ENCODE measurements at places on chromosomes 2 and 18.

- no peak for DNase-seq
These were observed 24.3 kb upstream of the SNTG2 start for GRCh38 chr2:926259-926793.

DNA sequence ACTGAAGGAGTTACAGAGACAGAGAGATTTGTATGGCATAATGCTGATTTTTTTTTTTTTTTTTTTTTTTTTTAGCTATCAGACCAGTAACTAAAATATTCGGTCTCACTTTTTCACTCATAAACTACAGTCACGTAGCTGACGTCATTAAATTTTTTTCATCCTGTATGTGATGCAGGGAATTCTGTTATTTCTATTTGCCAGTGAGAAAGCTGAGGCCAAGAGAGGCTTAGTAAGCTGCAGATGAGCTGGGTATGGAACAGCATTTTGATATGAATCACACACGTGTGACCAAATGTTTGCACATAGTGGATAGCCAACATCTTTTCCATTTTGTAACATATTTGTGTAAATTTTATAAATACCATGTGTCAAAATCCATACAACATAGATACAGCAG, 79.1 kb upstream of the EPB41L3 start:
- DNase-seq, result no peak

DNA sequence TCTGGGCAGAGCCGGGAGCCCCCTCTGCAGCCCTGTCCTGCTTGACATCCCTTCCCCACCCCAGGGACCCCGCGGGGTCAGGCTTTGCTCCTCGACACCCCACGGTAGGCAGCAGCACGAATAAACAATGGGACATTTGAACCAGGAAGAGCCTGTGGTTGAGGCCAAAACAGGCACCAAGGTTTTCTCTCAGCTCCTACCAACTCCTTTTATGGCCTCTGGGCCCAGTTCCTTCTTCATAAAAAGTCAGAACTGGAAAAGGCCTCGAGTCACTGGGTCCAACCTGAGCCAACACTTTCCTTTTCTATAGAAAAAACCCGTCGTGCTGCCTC, 20.6 kb downstream of the TEX44 start:
- DNase-seq, result no peak

GRCh38 chr2:239895669-239896068, 129.5 kb downstream of the NDUFA10 start:
- no peak for DNase-seq

GRCh38 chr2:129722306-129723019, 257.0 kb upstream of the RAB6C start:
- no peak for DNase-seq

DNA sequence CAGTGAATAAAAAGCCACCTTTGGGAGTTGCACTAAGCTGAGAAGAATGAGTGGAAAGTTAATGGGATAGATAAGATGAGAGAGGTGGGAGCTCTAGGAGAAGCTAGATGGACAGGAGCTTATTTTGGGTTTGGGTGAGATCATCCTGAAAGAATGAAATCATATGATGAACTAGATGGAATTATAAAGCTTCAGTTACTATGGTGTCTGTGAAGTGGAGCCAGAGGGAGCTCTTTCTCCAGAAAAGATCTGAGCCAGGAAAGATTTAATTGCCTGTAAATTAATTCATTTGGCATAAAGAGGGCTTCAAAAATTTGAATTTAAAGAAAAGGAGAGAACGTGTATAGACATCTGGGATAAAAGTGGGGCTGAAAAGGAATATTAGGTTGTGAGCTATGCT, 10.3 kb downstream of the DNAH6 start:
- no peak for DNase-seq

GRCh38 chr2:196173505-196173904, 2.1 kb upstream of the STK17B start:
- DNase-seq, result no peak

DNA sequence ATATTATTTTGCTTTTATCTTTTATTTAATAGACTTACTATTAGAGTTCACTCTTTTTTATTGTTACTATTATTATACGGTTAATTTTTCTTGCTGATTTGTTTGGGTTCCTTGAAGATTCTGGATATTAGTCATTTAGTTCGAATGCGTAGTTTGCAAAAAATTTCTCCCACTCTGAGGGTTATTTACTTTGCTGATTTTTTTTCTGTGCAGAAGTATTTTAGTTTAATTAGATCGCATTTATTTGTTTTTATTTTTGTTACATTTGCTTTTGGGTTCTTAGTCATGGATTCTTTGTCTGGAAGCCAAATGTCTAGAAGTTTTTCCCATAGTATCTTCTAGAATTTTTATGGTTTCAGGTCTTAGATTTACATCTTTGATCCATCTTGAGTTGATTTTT, 585.2 kb downstream of the CPS1 start:
- DNase-seq, result no peak

DNA sequence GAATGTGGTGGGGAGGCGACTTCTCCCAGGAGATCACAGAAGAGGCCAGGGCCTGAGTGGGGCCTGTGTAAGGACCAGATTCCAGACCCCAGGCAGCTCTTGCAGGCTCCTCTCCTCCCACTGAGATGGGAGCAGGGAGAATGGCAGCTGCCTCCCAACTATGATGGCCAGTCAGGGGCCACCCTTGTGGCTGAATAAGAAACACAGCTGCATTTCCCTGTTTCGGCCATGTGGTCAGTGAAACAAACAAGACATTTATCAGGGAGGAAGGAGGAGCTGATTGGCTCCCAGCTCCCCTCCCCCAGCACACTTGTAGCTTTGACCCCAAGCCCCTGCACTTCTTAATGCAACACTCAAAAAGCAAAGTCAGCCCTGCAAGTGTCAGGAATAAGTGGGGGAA, 143.5 kb downstream of the CELF4 start:
- peak; percentile 34 for DNase-seq

DNA sequence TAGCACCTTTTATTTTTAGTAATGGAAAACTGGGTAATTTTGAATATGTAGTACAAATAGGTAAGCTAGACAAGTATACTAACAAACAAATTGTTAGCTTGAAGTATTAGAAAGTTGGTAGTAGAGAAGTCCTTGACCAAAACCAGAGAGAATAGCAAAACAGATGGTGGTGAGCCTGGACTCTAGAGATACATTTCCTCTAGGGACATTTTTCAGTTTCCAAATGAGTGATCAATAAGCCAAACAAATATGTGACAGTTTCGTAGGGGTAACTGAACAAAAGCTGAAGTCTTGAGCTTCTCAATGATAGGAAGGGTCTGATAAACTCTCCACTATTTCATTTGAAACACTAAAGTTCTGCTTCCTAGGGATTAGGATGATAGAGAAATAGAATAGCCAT, 692.0 kb upstream of the FAM98A start:
- no peak for DNase-seq

- DNase-seq, result no peak
These were observed 255.5 kb downstream of the RIT2 start for GRCh38 chr18:42860011-42860410.

DNA sequence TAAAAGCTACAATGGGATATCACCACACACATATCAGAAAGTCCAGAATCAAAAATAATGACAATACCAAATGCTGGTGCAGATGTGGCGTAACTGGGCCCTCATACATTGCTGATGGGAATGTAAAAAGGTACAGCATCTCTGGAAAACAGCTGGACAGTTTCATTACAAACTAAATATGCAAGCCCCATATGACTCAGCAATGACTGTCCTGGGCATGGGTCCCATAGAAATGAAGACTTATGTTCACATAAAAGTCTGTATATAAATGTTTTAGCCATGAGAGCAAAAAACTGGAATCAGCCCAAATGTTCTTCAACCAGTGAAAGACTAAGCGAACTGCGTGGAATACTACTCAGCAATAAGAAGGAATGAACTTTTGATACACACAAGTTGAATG, 56.7 kb downstream of the ALPK2 start:
- no peak for DNase-seq

GRCh38 chr2:160697817-160698216, 204.2 kb upstream of the RBMS1 start:
- DNase-seq, result no peak

- no peak for DNase-seq
These were observed 109.2 kb downstream of the TMEM18 start for GRCh38 chr2:567865-568638.

GRCh38 chr2:183000846-183001245, 37.4 kb downstream of the NCKAP1 start:
- DNase-seq, result no peak

GRCh38 chr18:32742579-32742978, 30.2 kb downstream of the KLHL14 start:
- no peak for DNase-seq

DNA sequence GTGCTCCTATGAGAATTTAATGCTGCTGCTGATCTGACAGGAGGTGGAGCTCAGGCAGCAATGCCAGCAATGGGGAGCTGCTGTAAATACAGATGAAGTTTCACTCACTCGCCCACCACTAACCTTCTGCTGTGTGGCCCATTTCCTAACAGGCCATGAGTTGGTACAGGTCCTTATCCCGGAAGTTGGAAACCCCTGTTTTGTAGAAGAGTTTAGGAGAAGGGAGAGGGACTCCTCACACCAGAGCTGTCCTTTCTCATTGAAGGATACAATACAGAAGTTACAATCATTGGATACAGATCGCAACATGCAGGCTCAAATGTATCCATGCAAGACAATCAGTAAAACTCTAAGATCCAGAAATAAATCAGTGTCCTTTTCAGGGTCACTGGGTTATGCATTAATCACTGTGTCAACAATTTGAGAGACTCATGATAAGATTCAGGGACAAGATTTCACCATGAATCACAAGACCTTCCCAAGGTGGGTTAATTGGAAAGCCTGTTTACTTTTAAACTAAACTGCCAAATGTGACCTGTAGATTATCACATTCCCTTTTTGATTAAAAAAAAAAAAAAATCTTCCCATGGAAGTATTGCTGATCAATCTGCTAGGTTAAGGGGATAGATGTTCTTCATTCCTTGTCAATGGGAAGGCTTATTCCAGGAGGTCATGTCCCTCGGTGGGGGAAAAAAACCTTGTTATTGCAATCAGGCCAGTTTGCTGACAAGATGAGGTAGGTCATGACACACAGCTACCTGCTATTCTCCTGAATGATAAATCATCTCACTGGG, 97.2 kb downstream of the SP100 start:
- no peak for DNase-seq

GRCh38 chr18:26511339-26512071, 36.8 kb downstream of the KCTD1 start:
- DNase-seq, result no peak

DNA sequence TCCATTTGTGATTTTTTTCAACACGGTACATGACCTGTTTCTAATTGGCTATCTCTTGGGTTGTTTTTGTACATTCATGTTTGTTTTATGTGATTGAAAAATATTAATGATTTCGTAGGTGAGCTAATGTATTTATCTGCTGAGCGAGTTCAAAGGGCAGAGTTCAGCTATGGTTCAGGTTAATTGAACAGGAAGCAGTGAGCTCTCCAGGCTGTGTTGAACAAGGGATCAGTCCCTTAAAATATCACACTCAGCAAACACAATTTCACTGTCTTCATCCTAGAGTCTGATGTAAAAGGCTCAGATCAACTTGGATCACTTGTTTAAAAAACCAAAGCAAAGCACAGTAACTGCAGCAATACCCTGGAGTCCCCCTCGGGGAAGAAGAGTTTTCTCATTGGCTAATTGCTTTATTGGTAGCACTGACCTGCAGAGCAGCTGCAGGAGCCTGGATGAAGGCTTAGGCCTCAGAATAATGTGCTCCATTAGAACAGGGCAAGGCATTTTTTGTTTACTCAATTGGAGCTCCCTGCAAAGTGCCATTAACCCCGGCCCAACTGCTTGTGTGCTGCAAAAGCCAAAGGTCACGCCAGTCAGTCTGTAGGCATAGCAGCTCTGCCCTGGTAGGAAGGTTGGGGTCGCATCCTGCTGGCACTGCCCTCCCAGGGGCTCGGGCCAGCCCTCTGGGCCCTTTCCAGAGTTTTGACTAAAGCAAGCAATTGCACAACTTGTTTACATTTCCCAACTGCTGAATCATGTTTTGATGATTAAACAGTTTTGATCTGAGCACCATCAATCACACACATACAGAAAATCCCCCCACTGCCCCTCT, 10.5 kb downstream of the ONECUT2 start:
- no peak for DNase-seq

DNA sequence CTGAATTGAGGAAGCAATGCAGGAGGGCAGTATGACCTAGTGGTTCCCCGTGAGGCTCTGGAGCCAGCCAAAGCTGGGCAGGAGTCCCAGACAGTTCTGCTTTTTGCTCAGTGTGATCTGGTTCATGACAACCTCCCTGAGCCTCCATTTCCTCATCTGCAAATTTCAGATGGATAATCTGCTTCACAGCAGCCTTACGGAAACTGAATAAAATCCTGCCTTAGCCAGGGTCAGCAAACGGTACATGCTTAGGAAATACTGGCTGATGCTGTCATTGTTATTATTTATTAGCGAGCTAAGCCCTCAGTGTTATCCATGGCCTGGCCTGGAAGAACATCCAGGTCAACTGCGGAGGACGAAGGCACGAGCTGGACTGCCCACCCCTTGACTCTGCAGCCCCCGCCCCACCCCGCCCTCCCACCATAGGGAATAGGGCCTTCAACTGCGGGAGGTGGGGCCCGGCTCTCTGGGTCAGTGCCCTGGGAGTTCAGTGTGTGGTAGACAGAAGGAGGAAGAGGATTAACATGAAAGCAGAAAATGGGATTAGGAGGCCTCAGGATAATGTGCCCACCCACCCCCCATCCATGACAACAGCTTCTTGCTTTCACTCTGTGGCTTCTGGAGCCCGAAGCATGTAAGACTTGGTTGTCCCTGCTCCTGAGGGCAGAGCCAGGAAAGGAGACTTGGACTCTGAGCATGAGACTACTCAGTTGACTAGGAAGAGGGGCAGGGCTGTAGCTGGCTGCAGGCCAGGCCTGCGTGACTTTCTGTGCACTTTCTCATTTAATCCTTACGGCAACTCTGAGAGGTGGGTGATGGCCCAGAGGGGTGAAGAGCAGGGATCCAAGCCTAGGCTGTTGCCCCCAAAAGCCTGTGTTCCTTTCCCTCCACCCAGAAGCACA, 13.1 kb downstream of the PKDCC start:
- no peak for DNase-seq

GRCh38 chr2:64727013-64727767, 73.5 kb upstream of the SERTAD2 start:
- peak; percentile 79 for DNase-seq

DNA sequence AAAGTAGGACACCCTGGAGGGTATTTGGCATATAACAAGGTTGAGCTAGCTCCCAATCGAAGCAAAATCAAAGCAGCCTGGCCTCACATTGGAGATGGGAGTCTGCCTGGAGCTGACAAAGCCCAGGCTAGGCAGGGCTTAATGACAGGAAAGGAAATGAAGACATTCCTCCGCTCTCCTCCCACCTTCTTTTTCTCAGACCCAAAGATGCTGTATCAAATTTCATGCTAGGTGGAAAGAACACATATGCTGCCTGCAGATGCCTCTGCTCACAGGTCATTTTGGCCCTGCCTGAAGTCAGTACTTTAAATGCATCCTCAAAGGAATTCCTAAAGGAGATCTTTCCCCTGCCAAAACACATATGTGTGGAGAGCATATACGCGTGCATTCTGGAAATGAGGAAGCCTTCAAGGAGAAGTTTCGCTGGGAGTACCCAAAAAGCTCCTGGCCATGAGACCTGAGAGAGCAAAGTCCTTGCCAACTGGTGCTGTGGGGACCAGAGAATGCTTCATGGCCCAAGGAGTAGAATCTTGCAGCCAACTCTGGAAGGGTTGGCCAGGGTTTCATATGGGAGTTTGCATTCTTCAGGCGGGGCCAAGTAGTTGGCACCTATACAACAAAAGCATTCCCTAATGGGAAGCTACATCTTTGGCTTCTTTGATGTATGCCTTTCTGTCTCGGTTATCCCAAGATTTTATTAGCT, 88.0 kb downstream of the AQP4 start:
- no peak for DNase-seq

GRCh38 chr2:160264308-160264707, 64.2 kb upstream of the ITGB6 start:
- DNase-seq, result no peak

Measured in MM.1S (cell line).